ENCODE measurements at places on chromosomes 7 and 10.

DNA sequence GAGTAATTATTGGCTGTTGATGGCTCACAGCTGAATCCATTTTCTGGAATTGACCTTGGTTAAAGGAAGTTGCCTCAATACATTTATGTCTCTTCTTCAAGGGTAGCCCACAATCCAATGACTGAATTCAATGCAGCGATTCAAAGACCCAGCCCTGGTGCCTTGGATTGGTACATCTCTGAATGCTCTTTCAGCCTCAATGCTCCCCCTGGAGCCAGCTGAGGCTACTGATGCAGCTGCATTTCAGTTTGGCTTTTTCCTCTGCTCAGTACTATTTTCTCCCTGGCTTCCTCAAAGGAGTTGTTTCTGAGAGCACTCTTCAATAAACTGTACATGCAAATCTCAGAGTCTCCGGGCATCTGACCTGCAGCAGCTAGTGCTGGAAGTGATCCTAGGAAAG, 633 bp upstream of the EBLN1 start:
- DNase-seq = no peak

DNA sequence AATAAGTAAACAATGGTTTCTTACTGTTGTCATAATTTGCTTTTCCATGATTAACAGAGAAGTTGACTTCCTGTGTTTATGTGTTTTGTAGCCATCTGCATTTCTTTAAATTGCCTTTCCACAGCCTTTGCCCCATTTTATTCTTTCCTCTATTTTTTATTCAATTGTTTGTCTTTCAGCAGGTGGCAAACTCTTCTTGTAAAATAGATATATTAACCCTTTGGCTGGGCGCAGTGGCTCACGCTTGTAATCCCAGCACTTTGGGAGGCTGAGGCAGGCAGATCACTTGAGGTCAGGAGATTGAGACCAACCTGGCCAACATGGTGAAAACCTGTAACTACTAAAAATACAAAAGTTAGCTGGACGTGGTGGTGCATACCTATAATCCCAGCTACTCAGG, 50.6 kb upstream of the CAPZA2 start:
- DNase-seq = no peak

DNA sequence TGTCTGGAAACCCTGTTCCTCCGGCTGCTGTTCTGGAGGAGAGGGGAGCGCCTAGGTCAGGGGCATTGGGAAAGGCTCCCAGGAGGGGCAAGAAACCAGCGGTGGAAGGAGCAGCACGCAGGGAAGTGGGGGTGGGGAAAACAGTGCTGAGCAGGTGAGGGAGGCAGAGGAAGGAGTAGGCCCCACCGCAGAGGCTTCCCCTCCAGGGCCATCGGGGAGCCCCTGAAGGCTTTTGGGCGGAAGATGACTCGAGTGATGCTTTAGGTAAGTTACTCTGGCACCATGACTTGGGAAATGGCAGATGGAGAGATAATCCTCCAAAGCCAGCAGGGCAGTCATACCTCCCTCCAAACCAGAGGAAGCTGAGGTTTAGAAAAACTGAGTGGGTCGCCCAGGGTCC, 106.5 kb upstream of the ANLN start:
- no peak for DNase-seq

GRCh38 chr7:140475747-140476333, 3.5 kb downstream of the MKRN1 start:
- DNase-seq = peak; percentile 65

DNA sequence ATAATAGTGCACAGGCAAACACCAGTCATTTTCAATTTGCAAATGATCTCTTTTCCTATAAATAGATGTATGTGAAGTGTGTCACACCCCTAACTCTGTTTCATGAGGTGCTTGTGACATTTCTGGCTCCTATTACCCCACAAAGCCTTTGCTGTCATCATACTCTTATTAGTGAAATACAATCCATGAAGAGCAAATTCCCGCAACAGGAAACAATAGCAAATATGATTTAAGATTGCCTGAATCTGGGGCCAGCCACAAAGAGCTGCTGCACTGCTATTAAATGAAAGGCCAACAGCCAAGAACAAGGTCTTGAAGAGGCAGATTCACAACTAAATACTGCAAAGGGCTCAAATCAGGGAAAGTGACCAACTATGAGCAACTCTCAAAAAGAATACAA, 96.3 kb upstream of the CAV2 start:
- no peak for DNase-seq

DNA sequence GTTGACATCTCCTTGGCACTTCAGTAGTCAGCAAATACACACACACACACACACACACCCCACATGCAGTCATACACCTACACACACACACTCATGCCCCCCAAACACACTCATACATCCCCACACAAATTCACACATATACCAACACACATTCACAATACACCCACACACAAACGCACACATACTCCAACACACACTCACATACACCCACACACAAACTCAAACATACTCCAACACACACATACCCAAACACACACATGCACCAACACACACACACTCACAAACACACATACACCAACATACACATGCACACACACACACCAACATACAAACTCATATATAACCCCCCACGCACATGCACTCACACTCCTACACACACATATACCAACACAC, 31.4 kb upstream of the CHST15 start:
- no peak for DNase-seq

- no peak for DNase-seq
Observed at GRCh38 chr10:57979491-57979890, 288.2 kb downstream of the IPMK start.

DNA sequence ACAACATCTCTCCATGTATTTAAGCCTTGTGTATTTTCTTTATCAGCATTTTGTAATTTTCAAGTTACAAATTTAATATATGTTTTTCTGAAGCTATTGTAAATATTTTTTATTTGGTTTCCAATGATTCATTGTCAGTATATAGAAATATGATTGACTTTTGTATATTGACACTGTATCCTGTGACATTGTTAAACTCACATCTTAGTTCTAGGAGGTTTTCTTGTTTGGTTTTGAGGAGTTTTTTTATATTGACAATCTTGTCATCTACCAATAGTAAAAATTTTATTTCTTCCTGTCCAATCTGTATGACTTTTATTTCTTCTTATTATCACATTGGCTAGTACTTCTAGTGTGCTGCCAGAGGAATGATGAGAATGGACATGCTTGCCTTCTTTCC, 393.7 kb downstream of the GPAM start:
- DNase-seq = no peak

DNA sequence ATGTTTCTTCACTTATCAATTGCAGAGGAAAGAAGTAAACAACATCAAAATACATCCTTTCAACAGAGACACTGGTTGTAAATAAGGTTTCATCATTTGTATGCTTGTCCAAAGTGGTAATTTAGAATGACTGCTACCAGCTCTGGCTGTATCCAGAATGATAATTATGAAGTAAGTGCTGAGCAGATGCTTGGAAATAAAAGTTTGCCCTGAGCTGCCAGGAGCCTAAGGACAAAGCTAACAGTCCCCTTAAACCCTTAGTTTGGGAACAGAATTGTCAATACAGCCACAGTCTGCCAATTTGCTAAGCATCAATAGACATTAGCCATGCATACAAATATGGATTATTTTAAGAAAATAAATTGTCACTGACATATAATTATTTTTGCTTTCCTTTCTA, 147.0 kb upstream of the SLC13A1 start:
- DNase-seq = no peak

DNA sequence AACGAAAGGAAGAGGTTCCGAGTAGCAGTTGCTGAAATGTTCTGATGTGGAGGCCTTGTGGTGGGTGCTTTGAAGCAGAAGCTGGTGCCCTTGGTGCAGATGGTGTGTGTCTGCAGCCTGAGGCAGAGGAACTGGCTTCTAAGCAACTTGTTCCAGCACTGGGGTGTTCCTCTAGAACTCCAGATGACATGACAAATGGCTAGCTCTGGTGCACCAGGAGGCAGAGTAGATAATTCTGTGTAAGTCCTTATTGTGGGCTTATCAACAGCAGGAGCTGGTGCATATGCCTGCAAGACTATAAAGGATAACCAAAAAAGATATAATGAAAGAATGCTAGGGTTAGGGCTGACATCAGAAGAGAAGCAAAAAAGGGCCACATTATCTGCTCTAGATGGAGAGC, 76.5 kb downstream of the ARL5B start:
- DNase-seq = no peak

DNA sequence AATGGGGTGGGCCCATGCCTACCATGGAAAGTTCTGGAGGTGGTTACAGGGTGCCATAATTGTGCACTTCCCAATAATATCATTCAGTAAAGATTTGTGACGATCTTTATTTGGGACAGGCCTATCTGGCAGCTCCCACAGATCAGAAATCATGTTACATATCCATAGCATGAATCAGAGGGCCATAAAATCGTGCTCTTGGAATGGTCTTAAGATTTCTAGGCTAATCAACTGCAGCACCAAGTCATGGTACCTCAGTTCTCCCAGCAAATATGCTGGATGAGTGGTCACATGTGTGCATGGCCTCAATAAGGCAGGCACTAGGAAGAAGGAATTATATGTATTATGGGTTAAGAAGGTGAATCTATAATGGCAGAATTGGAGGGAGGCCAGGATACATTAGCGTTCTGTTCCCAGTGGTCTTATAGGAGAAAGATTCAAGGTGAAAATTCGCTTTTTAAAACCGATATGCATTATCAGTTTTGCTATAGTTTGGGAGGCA, 134.7 kb downstream of the NRP1 start:
- DNase-seq = no peak

DNA sequence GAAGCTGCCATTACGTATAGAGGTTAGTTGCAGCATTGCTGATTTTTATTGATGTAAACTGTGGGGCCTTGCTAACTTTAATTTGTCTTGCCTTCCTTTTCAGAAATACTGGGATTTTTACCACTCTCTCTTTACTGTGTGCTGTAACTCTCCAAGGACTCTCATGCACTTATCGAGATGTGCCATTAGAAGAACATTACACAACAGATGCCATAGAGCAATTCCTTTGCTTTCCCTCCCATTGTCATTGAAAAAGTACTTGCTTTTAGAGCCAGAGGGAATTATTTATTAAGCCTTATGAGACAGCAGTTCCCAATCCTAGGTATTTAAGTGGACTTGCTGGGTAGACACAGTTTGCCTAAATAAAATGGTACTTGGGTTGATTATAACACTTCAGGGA, 51.7 kb downstream of the ASB4 start:
- no peak for DNase-seq

DNA sequence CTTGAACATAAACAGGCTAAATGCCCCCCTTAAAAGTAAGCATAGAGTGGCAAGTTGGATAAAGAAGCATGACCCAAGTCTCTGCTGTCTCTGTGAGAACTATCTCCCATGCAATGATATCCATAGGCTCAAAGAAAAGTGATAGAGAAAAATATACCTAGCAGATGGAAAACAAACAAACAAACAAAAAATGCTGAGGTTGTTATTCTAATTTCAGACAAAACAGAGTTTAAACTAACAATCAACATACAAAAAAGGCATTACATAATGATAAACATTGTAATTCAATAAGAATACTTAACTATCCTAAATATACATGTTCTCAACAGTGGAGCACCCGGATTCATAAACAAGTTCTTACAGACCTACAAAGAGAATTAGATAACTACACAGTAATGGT, 626.2 kb upstream of the CNTNAP2 start:
- DNase-seq = no peak

GRCh38 chr10:101839416-101840063, 4.1 kb downstream of the KCNIP2 start:
- no peak for DNase-seq
